CD8-positive, alpha-beta T cell (primary cell): ENCODE measurements at places on chromosomes 2 and 18.

DNA sequence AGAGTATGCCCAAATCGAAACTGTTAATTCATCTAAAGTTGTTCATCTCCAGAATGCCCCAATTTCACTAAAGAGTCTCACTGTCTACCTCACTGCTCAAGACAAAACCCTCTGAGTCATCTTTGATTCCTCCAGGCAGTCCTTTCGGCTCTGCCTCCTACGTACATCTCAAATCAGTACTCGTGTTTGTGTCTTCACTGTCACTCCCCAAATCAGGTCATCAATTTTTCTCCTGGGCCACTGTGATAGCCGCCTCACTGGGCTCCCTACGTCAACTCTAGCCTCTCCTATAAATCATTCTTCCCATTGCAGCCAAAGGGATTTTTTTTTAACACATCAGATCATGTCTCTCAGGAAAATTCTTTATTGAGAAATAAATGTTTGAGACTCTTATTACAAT lies 42.1 kb upstream of the TTC39C start:
- DNase-seq = no peak

DNA sequence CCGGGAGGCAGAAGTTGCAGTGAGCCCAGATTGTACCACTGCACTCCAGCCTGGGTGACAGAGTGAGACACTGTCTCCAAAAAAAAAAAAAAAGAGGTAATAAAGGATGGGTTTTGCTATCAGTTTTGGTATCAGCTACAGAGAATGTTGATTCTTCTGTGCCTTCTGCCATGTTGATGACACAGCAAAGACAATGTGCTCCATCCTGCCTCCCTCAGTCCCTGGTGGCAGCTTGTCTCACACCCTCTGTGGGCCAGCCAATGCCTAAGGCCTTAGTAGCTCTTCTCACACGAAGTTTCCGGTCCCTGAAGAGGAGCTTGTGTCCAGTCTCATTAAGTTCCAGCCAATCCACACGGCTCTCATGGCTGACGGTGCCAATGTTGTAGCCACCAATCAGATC lies 17.6 kb downstream of the IFT172 start:
- no peak for DNase-seq

DNA sequence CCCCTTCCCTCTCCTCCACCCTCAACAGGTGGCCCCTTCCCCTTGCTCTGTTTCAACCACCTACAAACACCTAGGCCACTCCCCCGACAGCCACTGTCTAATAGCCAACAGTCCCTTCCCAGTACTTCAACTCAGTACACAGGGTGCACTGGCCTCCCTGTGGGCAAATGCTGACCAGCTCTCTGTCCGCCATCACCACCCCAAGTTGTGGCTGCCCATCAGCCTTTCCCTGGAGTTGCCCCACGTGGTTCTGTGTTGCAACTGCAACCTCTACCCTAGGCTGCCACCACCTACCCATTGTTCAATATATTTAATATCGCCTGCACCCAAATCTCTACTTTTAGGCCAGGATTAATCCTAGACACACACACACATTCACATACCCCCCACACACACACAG lies 173.5 kb downstream of the MREG start:
- DNase-seq = no peak

DNA sequence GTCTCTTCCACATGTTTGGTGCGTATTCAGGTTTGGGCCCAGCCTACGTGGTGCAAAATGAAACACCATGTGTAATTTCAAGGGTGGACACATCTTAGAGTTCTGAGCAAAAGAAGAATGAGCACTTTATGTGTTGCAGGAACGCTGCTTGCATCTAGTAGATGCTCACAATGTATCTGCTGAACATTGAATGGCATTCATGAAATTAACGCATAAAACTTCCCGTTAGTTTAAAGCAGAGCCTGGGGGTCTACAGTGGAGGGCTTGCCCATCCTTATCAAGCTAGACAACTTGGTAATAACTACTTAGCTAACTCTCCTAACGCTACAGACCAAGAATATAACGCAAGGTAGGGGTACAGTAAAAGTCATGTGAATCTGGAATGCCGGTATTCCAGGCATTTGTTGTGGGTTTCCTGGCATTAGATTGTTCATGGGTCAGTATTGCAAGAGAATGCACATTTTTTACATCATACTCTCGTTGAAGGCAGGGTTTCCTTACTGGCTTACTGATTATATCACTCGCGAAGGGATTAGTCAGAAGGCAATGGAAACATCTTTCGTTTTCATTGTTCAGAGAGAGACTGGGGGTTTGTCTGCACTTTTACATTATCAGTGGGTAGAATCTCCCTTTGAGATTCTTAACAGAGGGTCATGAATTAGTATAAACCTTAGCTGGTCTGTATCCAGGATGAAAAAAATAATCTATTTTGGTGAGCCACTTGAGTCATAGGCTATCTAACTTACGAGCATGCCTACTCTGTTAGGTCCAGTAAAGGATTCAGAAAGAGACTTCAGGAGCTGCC lies 229.5 kb upstream of the EPAS1 start:
- no peak for DNase-seq
